ENCODE measurements at places on chromosomes 2 and 18. TPM values are rescaled to one million over a fixed set of nuclear protein-coding genes. Genes with fewer than 3 reads are reported as not detected.

GRCh38 chr2:10132996-10133647, 10.6 kb downstream of the RRM2 start:
- no peak for DNase-seq

- DNase-seq, result no peak
Measured at GRCh38 chr2:239853706-239854327, 171.3 kb downstream of the NDUFA10 start.

Gene CDH19
- total RNA-seq, result 2.3 TPM

DNA sequence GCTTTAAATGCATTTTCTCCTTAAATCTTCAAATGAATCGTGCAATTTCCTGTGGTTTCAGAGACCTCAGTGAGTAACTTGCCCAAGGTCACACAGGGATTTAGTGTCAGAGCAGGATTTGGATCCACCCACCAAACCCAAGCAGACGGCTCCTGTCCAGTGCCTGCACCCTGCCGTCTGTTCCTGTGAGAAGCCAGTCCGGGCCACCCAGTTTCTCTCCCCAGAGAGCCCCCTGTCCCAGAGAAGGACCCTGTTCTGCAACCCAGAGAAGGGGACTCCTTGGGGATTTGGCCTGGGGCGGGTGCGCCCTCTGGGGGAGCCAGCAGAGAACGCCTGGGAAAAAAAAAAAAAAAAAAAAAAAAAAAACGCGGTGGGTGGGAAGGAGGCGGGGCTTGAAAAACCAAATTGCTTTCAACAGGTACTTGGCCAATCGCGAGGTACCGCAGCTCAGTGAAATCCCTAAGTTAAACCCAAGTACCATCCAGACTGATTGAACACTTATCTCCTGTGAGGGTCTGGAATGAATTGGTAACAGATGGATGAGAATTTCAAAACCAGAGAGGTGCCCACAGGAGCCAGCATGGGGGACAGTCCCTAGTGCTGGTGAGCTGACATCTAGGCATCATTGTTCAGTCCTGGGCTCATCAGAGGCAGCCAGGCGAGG, 30.9 kb upstream of the REEP1 start:
- DNase-seq, result peak; percentile 72

Gene INPP5D
- total RNA-seq, result 0.24 TPM

- peak; percentile 2 for DNase-seq
Measured at GRCh38 chr2:35933031-35933430, 422.5 kb upstream of the CRIM1 start.

Measured in RPMI7951 (cell line).